ENCODE measurements at places on chromosomes 11 and 22. TPM values are rescaled to one million over a fixed set of nuclear protein-coding genes. Genes with fewer than 3 reads are reported as not detected.
A peak's percentile ranks its signal among the peaks of the same experiment; 100 is the strongest.

GRCh38 chr22:17237038-17237668, 17.9 kb upstream of the ADA2 start:
- DNase-seq = no peak
- peaks cover 12% of the 10 kb centered on the region for H3K27me3 ChIP-seq
- H3K4me3 ChIP-seq = no peak overlapping the region
- no peaks in the 10 kb centered on the region for H3K36me3 ChIP-seq

- H3K27me3 ChIP-seq = peaks cover 6% of the 10 kb centered on the region
- H3K36me3 ChIP-seq = peaks cover 6% of the 10 kb centered on the region
- H3K4me3 ChIP-seq = no peak overlapping the region
- no peak for DNase-seq
Observed at GRCh38 chr11:19398772-19399527, 158.2 kb upstream of the E2F8 start.

DNA sequence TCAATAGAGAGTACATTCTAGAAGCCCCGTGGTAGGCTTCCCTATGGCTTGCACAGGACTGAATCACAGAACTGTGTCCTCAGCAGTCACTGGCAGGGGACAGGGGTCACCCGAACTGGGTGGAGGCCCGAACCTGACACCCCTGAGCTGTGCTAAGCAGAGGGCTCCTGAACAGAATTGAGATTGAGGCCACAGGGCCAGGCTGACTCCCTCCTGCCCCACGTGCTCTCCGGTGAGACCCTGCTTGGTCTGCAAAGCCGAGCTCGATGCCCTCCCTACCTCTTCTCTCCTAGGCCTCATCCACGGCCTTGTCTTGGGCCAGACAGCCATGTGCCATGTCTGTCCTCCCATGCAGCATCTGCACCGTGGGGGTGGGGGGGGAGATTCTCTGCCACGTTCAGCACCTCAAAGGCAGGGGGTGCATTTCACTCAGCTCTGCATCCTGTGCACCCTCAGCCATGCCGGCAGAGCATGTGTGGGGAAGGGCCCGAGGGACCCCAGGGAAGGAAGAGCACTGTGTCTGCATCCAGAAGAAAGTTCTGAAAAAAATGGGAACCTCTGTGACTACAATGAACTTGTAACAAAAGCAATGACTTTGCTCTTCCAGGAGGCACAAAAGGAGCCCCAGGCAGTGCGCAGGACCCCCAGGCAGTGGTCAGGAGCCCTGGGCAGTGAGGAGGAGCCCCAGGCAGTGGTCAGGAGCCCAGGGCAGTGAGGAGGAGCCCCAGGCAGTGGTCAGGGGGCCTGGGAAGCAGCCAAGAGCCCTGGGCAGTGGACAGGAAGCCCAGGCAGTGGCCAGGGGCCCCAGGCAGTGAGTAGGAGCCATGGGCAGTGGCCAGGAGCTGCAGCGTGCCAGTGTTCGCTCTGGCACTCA, 76.7 kb upstream of the SEPTIN5 start:
- no peak overlapping the region for H3K27ac ChIP-seq
- no peaks in the 10 kb centered on the region for H3K36me3 ChIP-seq
- H3K4me3 ChIP-seq = no peak overlapping the region

GRCh38 chr11:1488575-1489180, 2.1 kb upstream of the MOB2 start:
- H3K4me3 ChIP-seq = no peak overlapping the region
- peaks cover 18% of the 10 kb centered on the region for H3K4me1 ChIP-seq
- DNase-seq = no peak
- H3K27me3 ChIP-seq = peaks cover 4% of the 10 kb centered on the region
- no peaks in the 10 kb centered on the region for H3K36me3 ChIP-seq

- DNase-seq = peak; percentile 10
- H3K27ac ChIP-seq = no peak overlapping the region
- H3K4me3 ChIP-seq = no peak overlapping the region
- H3K27me3 ChIP-seq = peaks cover 2% of the 10 kb centered on the region
- peaks cover 1% of the 10 kb centered on the region for H3K4me1 ChIP-seq
Observed at GRCh38 chr11:1224111-1224490, 1.2 kb downstream of the MUC5B start.

GRCh38 chr11:124941703-124942102, 5.9 kb upstream of the HEPACAM start:
- H3K27me3 ChIP-seq = peaks cover 2% of the 10 kb centered on the region
- no peaks in the 10 kb centered on the region for H3K4me1 ChIP-seq
- H3K4me3 ChIP-seq = no peak overlapping the region

DNA sequence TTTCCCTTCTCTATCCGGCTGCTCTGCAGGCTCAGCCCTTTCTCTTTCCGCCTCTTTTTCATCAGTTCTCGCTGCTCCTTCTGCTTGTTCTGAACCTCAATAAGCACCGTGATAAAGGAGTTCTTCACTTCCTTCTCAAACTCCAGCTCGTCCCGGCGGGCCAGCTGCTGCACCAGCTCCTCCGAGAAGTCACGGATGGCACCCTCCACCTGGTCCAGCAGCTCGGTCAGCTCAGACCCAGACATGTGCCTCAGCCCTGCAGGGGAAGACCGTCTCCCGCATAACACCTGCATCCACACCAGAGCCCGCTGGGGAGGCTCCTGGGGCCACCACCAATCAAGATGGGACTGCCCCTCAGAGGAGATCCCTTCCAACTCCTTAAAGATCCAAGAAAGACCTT, 40.2 kb downstream of the FEZ1 start:
- H3K36me3 ChIP-seq = no peaks in the 10 kb centered on the region
- no peaks in the 10 kb centered on the region for H3K27me3 ChIP-seq
- H3K4me3 ChIP-seq = no peak overlapping the region
- no peak overlapping the region for H3K27ac ChIP-seq
- H3K4me1 ChIP-seq = peaks cover 20% of the 10 kb centered on the region

DNA sequence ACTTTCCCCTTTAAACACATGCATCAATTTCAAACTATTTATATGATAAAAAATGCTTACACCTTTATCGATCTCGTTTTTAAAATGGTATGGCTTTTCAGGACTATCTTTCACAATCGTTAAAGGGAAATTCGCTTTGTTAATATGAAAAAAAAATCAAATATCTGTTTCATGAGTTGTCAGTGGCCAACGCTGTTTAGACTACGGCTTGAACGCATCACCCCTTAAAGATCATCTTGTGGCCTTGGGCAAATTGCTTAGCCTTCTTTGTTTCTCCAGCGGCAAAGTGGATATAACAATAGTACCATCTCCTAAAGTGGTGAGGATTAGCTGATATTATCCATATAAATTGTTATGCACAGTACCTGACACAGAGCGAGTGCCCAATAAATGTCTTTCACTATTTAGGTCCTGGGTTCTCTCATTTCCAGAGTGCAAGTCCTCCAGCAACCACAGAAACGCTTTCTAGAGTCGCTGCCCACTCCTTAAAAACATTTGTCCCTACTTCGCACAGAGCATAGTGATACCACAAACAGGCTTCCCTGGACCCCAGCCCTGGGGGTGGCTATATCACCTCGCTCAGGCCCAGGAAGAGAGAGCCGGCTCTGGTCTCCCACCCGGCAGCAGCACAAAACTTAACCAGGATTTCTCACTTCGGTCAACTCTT, 904 bp downstream of the SLC35F2 start:
- DNase-seq = no peak
- H3K4me1 ChIP-seq = peaks cover 1% of the 10 kb centered on the region
- peak overlapping the region; percentile 83 for H3K4me3 ChIP-seq
- peak overlapping the region; percentile 64 for H3K27ac ChIP-seq
- no peaks in the 10 kb centered on the region for H3K36me3 ChIP-seq

DNA sequence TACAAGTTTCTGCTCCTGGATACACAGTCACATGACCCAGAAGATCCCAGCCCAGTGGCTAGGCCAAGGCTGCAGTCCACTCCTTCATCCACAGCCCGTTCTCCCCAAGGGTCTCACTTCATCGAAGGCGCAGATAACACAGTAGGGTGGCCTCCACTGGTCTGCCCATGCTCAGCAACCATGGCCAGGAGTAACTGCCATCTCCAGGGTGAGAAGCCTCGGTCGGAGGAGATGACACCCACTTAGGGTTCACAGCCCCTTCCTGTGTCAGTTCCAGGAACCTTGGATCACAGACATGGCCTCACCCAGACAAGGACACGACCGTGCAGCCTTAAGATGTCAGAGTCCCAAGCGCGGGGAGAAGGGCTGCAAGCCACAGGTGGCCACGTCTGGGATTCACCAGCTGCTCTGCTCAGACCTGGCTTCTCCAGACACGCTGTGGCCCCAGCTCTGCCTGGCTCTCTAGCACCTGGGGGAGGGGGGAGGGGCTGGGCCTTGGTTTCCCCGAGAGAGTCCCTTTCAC, 2.6 kb downstream of the BET1L start:
- peaks cover 12% of the 10 kb centered on the region for H3K27me3 ChIP-seq
- no peak overlapping the region for H3K27ac ChIP-seq
- no peaks in the 10 kb centered on the region for H3K4me1 ChIP-seq

GRCh38 chr22:45208993-45209838, 31.5 kb downstream of the KIAA0930 start:
- no peaks in the 10 kb centered on the region for H3K36me3 ChIP-seq
- H3K4me3 ChIP-seq = peak overlapping the region; percentile 46
- peak; percentile 73 for DNase-seq
- H3K27me3 ChIP-seq = peaks cover 10% of the 10 kb centered on the region

GRCh38 chr11:61418136-61418535, 11.6 kb downstream of the CPSF7 start:
- H3K36me3 ChIP-seq = no peaks in the 10 kb centered on the region
- H3K4me3 ChIP-seq = no peak overlapping the region
- no peak for DNase-seq
- H3K27ac ChIP-seq = no peak overlapping the region
- H3K27me3 ChIP-seq = peaks cover 2% of the 10 kb centered on the region
- H3K4me1 ChIP-seq = no peaks in the 10 kb centered on the region

DNA sequence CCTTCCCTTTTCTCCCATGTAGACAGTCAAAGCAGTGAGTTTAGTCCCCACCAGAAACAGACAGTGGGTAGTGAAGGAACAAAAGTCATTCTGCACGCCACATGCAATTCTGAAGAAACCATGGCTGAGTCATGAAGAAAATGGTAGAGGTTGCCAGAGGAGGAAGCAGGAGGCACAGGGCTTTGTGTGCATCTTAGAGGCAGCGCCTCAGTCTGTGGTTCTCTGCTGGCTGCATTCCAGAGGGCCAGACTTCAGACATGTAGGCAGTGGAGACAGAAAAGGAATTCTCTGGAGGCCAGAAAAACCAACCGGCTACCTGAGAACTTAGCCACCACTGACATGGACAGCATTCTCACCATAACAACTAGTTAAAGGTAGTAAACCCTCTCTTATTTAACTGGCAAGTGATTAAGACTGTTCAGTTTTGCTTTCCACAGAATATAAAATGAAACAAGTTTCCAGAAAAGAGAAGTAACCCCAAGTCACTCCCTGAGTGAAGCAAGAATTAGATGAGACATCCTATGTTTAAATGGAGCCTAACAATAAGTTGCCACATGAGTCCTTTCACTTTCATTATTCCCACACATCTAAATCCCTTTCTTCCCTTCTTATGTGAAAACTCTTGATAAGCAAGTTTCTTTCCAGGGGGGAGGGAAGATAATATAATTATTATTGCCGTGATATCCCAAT, 556.1 kb downstream of the SOX6 start:
- H3K4me3 ChIP-seq = no peak overlapping the region
- H3K27me3 ChIP-seq = no peaks in the 10 kb centered on the region
- no peak for DNase-seq
- H3K36me3 ChIP-seq = no peaks in the 10 kb centered on the region
- H3K4me1 ChIP-seq = no peaks in the 10 kb centered on the region

GRCh38 chr11:104015649-104016415, 20.6 kb upstream of the DDI1 start:
- no peak for DNase-seq
- no peak overlapping the region for H3K4me3 ChIP-seq
- no peaks in the 10 kb centered on the region for H3K36me3 ChIP-seq
- H3K27me3 ChIP-seq = no peaks in the 10 kb centered on the region
- H3K4me1 ChIP-seq = no peaks in the 10 kb centered on the region
- H3K27ac ChIP-seq = no peak overlapping the region

- H3K36me3 ChIP-seq = peaks cover 35% of the 10 kb centered on the region
- H3K27me3 ChIP-seq = peaks cover 35% of the 10 kb centered on the region
- no peaks in the 10 kb centered on the region for H3K4me1 ChIP-seq
- DNase-seq = no peak
Observed at GRCh38 chr22:10727393-10727792, 4800.6 kb upstream of the OR11H1 start.

GRCh38 chr11:27008811-27009535, 15.1 kb downstream of the FIBIN start:
- H3K27ac ChIP-seq = no peak overlapping the region
- no peak for DNase-seq
- no peaks in the 10 kb centered on the region for H3K36me3 ChIP-seq
- H3K27me3 ChIP-seq = no peaks in the 10 kb centered on the region
- H3K4me3 ChIP-seq = no peak overlapping the region

DNA sequence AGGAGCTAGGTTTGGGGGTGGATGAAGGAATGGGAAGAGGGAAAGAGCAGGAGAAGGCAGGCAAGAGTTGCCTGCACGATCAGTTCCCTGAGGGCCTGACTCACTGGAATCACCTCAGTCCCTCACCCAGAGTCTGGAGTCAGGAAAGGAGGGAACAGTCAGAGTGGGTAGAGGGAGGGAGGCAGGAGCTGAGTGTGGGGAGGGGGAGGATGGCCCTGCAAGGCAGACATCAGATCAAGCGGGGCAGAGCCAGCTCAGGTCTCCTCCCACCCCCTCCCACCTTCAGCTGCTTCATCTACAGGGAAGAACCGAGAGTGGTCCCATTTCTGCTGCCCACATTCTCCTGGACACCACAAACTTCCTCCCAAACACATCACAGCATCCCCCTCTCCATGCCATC, 58.9 kb downstream of the PDE2A start:
- DNase-seq = no peak
- no peaks in the 10 kb centered on the region for H3K36me3 ChIP-seq
- H3K27me3 ChIP-seq = peaks cover 4% of the 10 kb centered on the region
- H3K27ac ChIP-seq = no peak overlapping the region
- H3K4me1 ChIP-seq = peaks cover 14% of the 10 kb centered on the region

DNA sequence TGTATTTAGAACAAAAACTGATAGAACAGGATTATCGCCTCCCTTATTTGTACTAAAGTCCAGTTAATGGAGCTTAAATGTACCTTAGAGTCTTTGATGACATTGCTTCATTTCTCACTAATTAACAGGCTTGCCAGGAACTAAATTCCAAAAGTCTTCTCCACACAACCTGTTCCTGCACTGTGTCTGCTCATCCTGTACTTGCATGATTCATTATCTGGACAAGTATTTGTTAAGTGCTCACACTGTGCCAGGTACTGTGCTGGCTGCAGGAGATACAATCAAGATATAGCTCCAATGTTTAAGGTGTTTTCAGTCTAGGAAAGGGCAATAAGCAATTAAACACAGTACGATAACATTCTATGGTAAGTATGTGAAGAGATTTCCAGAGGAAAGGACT, 485.9 kb upstream of the TENM4 start:
- H3K27me3 ChIP-seq = no peaks in the 10 kb centered on the region
- H3K27ac ChIP-seq = no peak overlapping the region
- peaks cover 6% of the 10 kb centered on the region for H3K4me1 ChIP-seq
- no peak for DNase-seq
- no peaks in the 10 kb centered on the region for H3K36me3 ChIP-seq

Gene MYO7A
- total RNA-seq = 11.6 TPM

Gene OR6T1
- total RNA-seq = not detected

Gene MMP8
- total RNA-seq = not detected

Gene BMAL1
- total RNA-seq = 8.6 TPM

Gene ELMOD1
- 0.81 TPM for total RNA-seq

Gene OSBP2
- total RNA-seq = 18.3 TPM

Gene TTC38
- total RNA-seq = 12.5 TPM

Gene GATD1
- total RNA-seq = 67.5 TPM

Gene KIRREL3
- total RNA-seq = 25.3 TPM

Gene STARD10
- 13.5 TPM for total RNA-seq

Gene KDM4E
- 1.1 TPM for total RNA-seq

Gene KCNQ1
- 0.44 TPM for total RNA-seq

Gene LINC01488
- total RNA-seq = not detected

Gene NXPE2
- not detected for total RNA-seq

Gene PRG3
- not detected for total RNA-seq

Gene OR10D3
- 0.29 TPM for total RNA-seq

Gene MUC5AC
- not detected for total RNA-seq

Gene LRRC74B
- total RNA-seq = not detected

Gene ZNF280A
- not detected for total RNA-seq

Gene IGHMBP2
- 30.8 TPM for total RNA-seq

Data from glutamatergic neuron (in vitro differentiated cells).